Mesenteric fat pad (tissue), 1 donor: ENCODE measurements at places on chromosomes 5 and 9. TPM values are rescaled to one million over a fixed set of nuclear protein-coding genes. Genes with fewer than 3 reads are reported as not detected.

IFNA13 gene
- total RNA-seq = not detected

PCDH12 gene
- total RNA-seq = 6.4 TPM

TMEM215 gene
- not detected for total RNA-seq

GMCL2 gene
- total RNA-seq = not detected

- peak; percentile 94 for DNase-seq
These were observed 7.0 kb downstream of the ASS1 start for GRCh38 chr9:130451509-130452388.

DNA sequence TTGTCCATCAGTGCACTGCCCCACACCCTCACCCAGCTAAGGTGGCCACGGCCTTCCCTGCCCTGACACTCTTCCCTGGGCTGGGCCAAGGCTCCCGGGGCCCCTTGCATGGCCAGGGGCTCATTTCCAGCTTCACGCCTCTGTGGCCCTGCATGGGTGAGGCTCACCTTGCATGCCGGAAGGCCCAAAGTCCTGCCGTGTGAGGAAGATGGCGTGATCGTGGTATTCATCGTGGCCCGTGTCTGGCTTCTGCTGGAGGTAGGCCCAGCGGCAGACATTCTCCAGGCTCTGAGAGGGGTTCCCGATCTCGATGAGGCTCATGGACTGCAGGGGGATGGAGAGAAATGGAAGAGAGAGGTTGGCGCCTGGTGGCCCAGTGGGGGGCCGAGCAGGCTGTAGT lies 98.4 kb downstream of the ZNF354C start:
- DNase-seq = peak; percentile 78

GRCh38 chr5:110751902-110752762 lies 13.3 kb downstream of the SLC25A46 start:
- no peak for DNase-seq

DNA sequence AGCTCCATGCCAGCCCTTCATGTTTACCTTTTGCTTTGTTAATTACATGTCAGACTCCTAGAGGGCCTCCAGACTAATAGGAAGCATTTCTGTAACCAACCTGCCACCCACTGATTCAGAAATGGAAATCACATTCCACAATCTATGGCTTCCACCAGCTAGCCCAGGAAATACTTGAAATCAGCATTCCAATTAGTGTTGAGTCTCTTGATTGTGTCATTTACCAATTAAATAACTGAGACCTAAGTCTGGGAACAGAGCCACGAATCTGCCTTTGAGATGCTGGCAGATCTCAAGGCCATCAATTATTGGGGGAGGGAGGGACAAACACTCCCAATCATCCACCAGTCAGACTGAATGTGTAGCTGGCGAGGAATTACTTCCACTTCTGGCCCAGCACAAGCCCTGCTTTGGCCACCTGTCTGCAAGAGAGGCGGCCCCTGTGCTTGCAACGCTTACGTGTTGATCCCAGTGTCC lies 27.4 kb upstream of the SAP30L start:
- DNase-seq = no peak

DNA sequence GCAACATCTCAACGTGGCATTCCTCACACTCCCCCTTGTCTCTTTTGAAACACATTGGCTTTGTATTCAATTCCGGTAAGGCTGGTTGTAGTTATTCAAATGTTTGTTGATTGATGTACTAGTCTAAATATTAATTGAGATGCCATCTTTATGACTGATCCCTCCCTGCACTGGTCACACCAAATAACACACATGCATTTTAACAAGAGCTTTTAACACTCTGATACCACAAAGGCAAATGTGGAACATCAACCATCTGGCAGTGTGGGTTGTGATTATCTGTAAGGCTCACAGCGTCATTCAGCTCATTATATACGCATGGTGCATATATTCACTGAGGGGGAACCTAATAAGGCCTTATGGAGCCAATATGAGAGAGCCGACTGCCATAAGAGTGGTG lies 305.0 kb downstream of the TENT4A start:
- no peak for DNase-seq

DNA sequence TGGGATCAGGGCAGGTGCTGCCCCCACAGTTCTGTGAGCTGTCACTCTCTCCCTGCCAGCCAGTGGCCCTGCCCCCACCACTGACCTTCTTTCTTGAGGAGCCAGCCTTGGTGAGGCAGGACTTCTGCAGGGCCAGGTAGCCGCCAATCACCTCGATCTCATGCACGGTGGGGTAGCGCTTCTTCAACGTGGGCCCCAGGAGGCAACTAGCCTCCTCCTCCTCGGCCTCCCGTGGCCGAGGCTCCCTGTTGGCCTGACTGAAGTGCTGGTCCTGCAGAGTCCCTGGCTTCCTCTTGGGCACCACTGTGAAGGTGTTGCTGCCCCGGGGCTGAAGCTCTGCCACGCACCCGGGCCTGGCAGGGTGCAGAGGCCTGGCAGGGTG lies 1.6 kb downstream of the TPRN start:
- no peak for DNase-seq
